Fibroblast of mammary gland (primary cell): ENCODE measurements at places on chromosomes 5 and 9.

DNA sequence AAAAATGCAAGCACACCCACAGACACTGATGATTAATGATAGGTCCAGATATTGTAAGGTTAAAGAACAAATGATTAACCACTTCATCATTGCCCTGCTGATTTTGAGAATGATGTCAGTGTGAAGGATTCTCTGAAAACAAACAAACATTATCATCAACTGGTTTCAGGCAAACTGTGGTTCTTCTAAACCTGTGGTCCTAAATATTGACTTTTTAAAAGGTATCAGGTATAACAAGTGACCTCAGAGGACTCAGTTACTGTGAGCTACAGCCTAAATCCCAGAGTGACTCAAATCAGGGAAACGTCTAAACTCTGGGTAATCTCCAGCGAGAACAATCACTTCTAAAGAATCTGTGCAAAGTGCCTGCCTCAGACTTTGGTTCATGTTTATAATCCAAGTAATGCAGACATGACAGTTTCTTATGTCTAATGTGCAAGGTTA lies 172.3 kb upstream of the CDH6 start:
- DNase-seq = no peak

GRCh38 chr5:158513490-158514318 lies 586.0 kb downstream of the EBF1 start:
- peak; percentile 72 for DNase-seq

DNA sequence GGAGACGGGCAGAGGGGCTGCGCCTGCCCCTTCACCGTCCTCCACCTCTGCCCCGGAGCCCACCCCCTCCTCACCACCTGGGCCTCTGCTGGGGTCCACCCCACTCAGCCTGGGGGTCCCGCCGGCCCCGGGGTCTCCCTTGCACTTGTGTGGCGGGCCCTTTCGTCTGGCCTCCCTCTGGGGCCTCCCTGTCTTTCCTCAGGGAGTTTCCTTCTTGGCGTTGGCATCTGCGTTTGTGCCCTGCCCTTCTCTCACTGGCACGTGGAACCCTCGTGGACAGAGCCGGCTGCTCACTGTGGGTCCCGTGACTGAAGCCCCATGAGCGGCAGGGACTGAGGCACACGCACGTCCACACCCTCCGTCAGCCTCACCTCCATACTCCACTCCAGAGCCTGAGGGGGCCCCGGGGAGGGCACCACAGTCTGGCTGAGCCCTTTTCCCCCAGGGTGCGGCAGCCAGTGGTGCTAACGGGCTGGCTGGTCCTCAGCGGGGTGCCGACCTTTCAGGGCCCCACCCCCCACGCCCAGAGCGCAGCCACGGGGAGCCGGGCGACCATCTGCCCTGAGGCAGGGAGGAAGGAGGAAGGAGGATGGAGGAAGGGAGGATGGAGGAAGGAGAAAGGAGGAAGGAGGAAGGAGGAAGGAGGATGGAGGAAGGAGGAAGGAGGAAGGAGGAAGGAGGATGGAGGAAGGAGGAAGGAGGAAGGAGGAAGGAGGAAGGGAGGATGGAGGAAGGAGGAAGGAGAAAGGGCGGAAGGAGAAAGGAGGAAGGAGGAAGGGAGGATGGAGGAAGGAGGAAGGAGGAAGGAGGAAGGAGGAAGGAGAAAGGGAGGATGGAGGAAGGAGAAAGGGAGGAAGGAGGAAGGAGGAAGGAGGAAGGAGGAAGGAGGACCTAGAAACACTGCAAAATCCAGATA lies 53.0 kb upstream of the NRARP start:
- DNase-seq = no peak

GRCh38 chr5:114782869-114783268 lies 386.8 kb downstream of the TRIM36 start:
- DNase-seq = peak; percentile 21
